ENCODE measurements at places on chromosomes 11 and 22. TPM values are rescaled to one million over a fixed set of nuclear protein-coding genes. Genes with fewer than 3 reads are reported as not detected.

The DDTL gene
- total RNA-seq: 2.1 TPM

The KCNK4 gene
- not detected for total RNA-seq

DNA sequence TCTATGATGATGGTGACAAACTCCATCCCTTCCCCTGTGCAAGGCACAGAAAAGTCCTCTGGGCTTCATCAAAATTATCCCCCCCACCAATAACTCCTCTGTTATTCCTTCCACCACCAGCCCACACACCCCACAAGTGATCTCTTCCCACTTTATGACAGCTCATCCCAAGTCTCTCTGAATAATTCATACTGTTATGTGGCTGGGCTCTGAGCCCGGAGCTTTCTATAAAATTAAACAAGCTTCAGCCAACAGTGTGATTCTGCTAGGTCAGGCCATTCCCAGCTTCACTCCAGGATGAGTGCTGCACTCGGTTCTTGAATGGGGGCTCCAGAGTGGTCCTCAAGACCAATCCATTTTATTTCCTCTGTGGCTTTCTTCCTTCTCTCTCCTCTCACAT is 83.0 kb downstream of the INSC start:
- H3K4me1 ChIP-seq: no peaks in the 10 kb centered on the region
- H3K27ac ChIP-seq: no peak overlapping the region
- no peaks in the 10 kb centered on the region for H3K36me3 ChIP-seq

DNA sequence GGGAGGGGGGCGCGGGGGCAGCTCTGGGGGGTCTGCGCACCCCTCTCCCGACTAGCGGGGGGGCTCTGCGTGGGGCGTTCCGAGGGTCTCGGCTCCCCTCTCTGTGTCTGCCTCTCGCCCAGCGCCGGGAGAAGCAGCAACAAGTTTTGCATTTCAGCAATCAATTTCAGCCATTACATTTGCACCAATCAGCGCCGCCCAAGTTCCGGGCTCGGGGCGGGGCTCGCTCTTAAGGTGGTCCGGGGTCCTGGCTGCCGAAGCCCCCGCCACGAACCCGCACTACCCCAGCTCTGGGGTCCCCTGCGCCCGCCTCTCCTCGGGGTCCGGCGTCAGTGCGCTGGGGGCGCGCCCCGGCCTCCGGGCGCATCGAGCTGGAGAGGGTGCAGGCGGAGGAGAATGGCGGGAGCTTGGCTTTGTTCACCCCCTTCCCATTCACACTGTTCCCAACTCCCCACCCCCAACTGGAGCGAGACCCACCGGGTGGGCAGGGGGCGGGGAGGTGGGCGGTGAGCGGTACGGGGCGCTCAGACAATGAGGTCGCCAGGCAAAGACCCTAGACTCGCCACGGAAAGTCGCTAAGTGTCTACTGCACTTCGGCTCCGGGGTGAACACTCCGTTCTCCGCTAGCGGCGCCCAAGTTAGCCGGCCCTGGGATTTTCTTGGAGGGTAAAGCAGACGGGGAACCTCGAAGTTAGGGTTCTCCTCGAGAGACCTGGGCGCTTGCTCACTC is at the start of gene MN1:
Gene MN1 (minus strand): TSS at position 141 of the 730 bp plus-strand sequence. CDS start 1,213 bp downstream, outside the sequence.
- H3K36me3 ChIP-seq: peaks cover 24% of the 10 kb centered on the region
- H3K27me3 ChIP-seq: peaks cover 66% of the 10 kb centered on the region
- no peaks in the 10 kb centered on the region for H3K4me1 ChIP-seq

GRCh38 chr11:3123761-3124733 is 41.1 kb downstream of the OSBPL5 start:
- no peaks in the 10 kb centered on the region for H3K4me1 ChIP-seq
- no peaks in the 10 kb centered on the region for H3K36me3 ChIP-seq
- DNase-seq: no peak
- H3K27me3 ChIP-seq: no peaks in the 10 kb centered on the region
- H3K27ac ChIP-seq: no peak overlapping the region

The WBP2NL gene
- not detected for total RNA-seq
